ENCODE measurements at places on chromosomes 5 and 9. TPM values are rescaled to one million over a fixed set of nuclear protein-coding genes. Genes with fewer than 3 reads are reported as not detected.

DNA sequence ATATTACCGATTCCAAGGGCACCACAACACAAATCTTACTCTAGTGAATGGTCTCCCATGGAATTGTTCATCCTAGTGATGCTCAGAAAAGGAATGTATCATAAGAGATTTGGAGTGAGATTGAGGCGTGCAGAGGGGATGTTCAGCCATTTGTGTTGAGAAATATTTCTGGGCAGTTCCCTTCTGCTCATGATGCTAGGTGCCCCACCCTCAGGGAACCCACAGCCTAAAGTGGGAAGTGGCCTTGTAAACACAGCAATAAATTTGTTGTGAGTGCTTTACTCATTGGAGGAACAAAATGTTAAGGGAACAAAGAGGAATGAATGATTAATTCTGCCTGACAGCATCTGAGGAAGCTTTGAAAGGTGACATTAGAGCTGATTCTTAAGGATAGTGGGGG lies 129.9 kb downstream of the TLE4 start:
- H3K4me1 ChIP-seq, result no peaks in the 10 kb centered on the region
- H3K27ac ChIP-seq, result no peak overlapping the region
- DNase-seq, result no peak
- peaks cover 23% of the 10 kb centered on the region for H3K36me3 ChIP-seq

DNA sequence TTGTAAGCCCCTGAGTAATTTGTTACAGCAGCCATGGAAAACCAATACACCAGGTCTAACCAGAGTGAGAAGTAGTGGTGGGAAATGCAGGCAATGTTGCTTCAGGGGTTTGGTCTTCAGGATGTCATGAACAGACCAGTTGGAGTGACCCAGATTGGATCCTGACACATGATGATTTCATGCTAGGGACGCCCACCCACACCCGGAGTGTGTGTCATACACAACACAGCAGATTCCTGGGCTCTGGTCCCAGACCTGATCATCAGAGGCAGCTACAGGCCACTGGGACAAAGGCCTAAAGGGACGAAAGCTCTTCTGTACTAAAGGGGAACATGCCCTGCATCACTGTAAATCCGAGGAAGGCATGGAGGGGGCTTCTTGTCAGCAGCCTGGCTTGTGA lies 194.2 kb downstream of the NSG2 start:
- H3K27me3 ChIP-seq, result peaks cover 6% of the 10 kb centered on the region
- no peaks in the 10 kb centered on the region for H3K4me1 ChIP-seq
- H3K4me3 ChIP-seq, result no peak overlapping the region
- no peak for DNase-seq
- H3K27ac ChIP-seq, result no peak overlapping the region
- H3K36me3 ChIP-seq, result no peaks in the 10 kb centered on the region

The SELENOP gene
- total RNA-seq, result 0.68 TPM

The RHOBTB3 gene
- total RNA-seq, result 3.8 TPM
